ENCODE measurements at places on chromosomes 13 and 19.

DNA sequence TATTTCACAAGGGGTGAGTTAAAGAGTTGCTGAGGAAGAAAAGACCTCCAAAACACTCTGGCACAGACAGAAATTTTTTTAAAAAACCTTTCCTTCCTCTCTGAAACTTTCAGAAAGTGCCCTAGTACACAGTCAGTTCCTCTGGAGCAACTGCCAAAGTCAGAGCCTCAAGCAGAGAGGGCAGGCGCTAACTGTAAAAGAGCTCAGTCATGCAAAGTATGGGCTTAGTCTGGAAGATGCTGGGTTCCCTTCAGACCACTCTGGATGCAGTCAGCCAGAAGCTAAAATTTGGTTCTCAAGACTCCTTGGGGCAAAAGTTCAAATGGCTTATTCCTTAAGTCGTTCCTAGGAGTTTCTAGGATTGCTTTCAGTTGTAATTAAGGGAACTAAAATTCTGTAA lies 671.6 kb downstream of the PCDH9 start:
- no peak for DNase-seq

- DNase-seq: no peak
These were observed 3.6 kb downstream of the PSMC4 start for GRCh38 chr19:39974377-39975155.

GRCh38 chr19:57708641-57709361 lies at the start of gene ZNF154:
TSS of gene ZNF154 (minus strand) at chr19:57709204. CDS start at chr19:57708971, 233 bp downstream.
- no peak for DNase-seq

DNA sequence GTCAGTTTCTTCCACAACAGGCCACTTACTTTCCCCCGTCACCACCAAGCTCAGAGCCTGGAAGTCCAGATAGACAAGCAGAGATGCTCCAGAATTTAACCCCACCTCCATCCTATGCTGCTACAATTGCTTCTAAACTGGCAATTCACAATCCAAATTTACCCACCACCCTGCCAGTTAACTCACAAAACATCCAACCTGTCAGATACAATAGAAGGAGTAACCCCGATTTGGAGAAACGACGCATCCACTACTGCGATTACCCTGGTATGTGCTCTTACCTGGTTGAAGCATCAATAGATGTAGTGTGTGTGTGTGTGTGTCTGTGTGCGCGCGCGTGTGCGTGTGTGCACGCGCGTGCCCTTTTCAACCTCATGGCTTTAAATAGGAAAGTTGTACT lies 3.7 kb downstream of the KLF5 start:
- DNase-seq: no peak

GRCh38 chr13:84925443-84925842 lies 873.8 kb downstream of the SLITRK6 start:
- DNase-seq: no peak

DNA sequence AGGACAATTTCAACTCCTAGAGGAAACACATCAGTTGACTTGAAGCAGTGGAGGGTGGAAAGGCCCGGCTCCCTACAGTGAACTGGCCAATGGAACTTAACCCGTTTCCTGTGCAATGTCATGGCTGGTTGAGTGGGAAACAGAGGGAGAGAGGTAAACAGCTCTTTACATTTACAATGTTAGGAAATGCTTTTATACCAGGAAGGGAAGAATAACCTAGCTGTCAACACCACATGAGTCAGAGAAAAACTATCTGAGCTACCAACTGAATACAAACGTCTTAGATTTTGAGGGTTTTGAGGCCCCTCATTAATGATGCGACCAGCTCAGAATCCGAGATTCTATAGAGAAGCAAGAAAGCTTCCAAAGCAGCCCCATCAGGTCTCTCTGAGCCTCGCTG lies 36.7 kb downstream of the CARD8 start:
- no peak for DNase-seq

GRCh38 chr19:30719189-30719998 lies 347.2 kb downstream of the ZNF536 start:
- DNase-seq: no peak

- no peak for DNase-seq
These were observed 10.8 kb downstream of the GPR183 start for GRCh38 chr13:99296398-99296797.

GRCh38 chr13:85141401-85141800 lies 657.8 kb downstream of the SLITRK6 start:
- DNase-seq: no peak

DNA sequence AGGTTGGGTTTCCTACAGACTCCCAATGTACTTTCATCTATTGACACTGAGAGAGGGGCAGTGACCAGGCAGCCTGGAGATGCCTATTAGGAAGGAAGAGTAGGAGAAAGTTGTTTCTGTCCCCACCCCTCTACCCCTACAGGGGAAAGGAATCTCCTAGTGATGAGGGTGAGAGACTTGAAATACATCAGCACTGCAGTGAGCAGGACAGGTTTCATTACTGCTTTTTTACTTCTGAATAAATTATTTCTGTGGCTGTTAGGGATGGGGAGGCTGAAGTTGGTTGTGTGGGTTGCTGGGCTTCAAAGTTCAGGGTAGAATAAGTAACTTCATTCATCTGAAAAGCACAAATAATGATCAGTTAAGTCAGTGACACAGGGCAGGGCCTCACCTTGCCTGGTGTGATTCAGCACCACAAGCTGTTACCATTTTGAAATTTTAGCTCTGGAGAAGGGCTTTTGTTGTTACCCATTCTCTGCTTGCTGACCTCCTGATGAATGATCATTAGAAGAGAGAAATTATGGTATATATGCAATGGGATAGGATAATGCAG lies 19.3 kb downstream of the CEACAM1 start:
- DNase-seq: no peak

DNA sequence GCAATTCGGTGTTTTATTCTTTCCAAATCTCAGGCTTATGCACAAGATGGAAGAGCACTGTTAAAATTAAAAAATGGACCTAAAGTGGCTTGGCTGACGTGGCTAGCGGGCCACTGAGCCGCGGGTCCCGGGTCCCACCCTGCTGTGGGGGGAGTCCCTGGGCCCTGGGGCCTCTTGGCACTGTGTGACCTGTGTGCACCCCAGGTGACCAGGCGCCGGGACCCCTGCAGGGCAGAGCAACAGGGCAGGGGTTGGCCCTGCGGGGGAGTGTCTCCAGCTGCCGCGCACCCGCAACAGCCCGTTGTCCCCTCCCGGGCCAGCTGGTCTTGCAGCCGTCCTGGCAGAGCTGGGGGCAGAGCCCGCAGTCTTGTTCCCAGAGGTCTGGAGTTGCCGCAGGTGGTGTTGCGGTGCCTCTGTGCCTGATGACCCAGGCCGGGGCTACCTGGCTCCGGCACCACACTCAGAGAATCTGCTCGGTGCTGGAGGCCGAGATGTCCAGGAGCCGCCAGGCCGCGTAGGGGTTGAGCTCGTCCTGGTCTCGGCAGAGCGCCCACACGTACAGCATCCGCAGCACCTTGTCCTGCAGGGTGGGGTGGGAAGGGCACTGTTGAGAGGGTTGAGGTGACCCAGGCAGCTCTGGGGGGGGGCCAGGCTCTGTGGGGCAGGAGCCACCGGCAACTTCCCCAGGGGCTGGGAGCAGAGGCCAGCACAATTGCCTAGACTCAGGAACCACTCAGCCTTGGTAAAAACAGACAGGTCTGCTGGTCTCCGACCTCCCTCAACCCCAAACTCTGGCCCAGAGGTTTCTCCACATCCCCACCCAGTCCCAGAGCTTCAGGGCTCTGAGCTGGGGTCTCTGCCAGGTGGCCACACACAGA lies 1.0 kb upstream of the CTXN1 start:
- DNase-seq: no peak

DNA sequence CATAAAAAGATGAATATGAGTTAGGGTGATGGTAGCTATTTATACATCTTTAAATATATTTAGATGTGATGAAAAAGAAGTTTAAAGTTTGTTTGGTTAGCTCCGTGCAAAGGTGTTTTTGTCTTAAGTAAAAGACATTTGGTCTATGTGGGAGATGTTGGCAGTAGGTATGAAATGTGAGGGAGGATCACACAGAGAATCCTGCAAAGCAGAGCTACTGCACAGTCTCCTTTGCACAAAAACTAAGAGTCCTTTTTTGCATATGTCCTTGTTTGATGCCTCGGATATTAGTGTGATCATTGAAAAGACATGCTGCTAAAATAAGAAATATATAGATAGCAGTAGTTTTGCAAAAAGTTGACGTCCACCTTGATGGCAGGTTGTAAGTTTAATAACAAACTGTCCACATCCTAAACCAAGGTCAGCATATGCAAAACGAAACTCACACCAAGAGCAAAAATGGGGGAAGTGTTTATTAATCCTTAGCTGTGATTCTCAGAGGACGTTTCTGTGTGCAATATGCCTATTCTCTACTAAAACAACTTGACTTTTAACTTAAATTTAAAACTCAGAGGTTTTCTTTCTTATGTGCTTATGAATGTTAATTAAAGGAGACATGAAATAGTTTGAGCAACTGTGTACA lies 870.1 kb downstream of the PCDH9 start:
- DNase-seq: no peak

DNA sequence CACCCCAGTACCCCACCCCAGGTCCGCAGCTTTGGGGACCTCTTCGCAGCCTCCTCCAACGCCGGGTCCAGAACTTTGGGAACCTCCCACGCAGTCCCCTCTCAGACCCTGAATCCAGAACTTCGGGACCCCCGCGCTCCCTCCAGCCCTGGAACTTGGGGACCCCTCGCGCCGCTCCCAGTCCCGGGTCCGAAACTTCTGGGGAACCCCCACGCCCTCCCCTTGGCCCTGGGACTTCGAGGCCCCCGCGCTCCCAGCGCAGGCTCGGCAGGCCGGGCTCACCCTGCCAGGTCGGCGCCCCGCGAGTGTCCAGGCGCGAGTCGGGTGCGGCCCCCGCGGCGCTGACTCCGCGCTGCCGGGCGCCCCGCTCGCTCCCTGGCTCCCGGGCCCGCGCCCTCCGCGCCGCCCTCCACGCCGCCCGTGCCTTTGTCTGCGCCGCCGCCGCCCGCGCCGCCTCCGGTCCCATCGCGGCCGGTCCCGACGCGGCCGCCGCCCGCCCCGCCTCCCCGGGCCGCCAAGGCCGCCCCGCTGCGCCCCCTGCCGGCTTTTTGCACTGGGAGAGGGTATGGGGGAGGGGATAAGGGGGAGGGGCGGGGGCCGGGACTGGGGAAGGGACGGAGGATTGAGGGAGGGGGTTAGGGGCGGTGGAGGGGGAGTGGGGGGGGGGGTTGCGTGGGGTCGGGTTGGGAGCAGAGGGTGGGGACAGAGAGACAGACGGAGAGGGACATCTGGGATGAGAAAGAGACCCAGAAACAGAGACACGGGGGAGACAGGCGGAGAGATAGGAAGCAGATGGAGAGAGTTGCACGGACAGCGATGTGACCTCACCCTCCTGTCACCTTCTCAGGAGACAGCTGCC lies at the start of gene HOMER3:
Gene HOMER3 (minus strand): TSS at position 449 of the 859 bp plus-strand sequence. CDS start 2,235 bp downstream, outside the sequence.
- no peak for DNase-seq

DNA sequence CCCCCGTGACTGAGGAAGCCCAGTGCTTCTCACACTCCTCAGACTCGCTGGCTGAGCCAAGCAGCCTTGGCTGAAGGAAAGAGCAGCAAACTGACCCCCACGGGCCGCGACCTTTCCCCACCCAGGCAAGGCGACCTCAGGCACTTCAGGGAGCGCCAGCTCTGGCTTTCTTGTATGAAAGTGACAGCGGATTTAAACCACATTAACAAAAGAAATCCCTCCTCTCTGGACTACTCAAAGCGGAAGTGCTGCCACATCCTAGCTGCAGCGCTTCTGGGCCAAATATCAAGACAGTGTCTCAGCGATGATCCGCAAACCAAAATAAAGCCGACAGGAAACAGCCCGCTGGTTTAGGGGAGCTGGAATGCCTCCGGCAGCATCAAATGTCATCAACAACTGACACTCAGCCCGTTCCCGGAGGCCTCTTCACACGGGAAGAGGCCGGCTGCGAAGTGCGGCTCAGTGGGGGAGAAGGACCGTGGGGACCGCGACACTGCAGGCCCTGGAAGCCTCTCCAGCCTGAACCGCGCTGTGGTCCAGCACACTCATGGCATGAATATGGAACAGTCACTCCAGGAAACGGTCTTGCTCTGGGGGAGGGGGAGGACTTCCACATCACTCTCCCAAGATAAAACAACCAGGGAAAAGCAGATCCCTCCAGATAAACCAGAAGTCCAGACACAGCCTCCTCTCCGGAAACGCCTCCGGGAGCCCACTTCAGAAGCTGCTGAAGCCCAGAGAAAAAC lies 1.4 kb downstream of the RASA3 start:
- DNase-seq: no peak

DNA sequence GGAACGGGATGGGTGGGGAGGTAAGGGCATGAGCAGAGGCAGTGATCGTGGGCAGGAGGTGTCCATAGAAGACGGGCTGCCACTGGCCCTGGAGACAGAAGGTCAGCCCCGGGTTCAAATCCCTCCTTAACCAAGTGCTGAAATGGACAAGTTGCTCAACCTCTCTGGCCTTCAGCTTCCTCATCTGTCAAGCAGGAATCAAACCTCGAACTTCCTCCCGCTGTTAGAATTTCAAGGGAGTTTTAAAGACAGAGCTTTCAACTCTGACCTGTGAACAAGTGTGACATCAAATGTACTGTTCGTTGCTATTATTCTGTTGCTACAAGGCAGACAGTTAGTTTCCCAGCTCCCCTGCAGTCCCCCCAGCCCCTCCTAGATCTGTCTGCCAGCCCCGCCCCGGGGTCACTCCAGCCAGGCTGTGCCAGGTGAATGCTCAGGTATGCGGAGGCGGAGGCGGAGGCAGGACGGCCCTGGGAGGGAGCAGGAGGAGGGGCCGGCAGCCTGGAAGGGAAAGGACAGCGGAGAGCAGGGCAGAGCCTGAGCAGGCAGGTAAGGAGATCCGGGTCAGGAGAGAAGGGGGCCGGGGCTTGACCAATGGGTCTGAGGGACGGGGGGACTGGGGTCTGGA lies at the start of gene EPS8L1:
Gene EPS8L1 (plus strand): TSS at position 499 of the 628 bp plus-strand sequence. CDS start 576 bp downstream, outside the sequence.
- no peak for DNase-seq

GRCh38 chr19:49442771-49443365 lies 1.5 kb upstream of the SLC17A7 start:
- peak; percentile 76 for DNase-seq

DNA sequence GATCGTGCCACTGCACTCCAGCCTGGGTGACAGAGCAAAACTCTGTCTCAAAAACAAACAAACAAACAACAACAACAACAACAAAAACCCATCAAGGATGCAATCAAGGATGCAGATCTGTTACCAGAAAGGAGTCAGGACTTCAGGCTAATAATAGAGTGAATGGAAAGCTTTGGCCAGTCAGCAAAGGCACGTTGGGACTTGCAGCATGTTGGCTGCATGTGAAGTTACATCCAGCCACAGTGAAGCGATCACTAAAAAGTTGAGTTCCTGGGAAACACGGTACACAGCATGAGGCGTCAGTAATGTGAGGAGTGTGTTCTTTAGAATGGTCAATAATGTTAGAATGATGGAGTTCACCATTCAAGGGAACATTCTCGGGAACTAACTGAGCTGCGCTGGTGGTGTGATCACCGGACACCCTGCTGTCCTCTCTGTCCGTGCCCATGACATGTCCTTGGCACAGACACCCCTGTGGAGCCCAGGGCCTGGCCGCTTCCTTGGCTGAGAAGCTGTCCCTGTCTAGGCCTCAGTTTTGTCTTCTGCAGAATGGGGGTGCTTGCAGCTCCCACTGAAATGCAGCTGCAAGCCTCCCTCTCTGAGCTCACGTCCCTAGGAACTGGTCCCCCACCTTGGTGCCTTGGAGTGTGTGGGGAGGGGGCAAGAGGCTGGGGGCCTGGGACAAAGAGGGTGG lies 2.3 kb upstream of the LGALS7B start:
- DNase-seq: no peak
